ENCODE measurements at places on chromosomes 1 and 21.

- DNase-seq = no peak
Measured at GRCh38 chr1:176541663-176542062, 78.7 kb downstream of the PAPPA2 start.

- DNase-seq = no peak
Measured at GRCh38 chr1:6168947-6169586, 11.1 kb downstream of the CHD5 start.

- DNase-seq = no peak
Measured at GRCh38 chr1:101960142-101960541, 36.6 kb downstream of the OLFM3 start.

- no peak for DNase-seq
Measured at GRCh38 chr1:7688659-7689058, 82.4 kb upstream of the VAMP3 start.

DNA sequence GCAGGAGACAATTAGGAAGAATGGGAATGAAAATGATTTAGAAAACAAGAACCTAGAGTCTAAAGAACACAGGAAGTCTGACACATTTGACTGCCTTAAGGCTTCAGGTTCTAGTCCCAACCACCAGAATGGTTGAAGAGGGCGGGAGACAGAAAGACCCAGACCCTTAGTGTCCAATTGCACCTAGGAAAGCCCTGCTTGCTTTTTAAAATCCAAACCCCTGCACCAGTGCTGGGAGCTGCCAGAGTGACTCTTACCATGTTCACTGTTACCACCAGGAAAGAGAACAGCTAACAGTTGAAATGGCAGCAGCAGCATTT, 265 bp downstream of the CD1B start:
- no peak for DNase-seq

DNA sequence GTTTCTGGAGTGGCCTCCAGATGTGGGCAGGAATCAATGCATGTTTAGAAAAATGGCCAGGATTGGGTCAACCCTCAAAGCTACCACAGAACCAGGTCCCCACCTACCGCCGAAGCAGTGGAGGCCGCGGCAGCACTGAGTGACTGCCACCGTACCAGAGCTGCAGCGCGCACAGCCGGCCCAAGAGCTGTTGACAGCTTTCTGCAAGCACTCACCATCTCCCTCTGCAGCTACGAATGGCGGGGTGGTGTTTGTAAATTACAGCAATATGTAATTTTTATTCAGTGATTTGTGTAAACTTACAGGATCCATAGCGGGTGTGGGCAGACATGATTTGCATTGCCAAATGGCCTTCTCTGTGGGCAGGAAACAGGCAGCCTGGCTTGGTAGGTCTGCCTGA, 96.4 kb downstream of the CAMK2N1 start:
- DNase-seq = no peak
